T-cell (primary cell): ENCODE measurements at places on chromosomes 6 and 20. TPM values are rescaled to one million over a fixed set of nuclear protein-coding genes. Genes with fewer than 3 reads are reported as not detected.

GTSF1L gene
- not detected for total RNA-seq

KIF3B gene
- 13.1 TPM for total RNA-seq

SYCP2 gene
- total RNA-seq: 3.8 TPM

COL21A1 gene
- total RNA-seq: not detected

RAET1L gene
- not detected for total RNA-seq

SAPCD1 gene
- 3.1 TPM for total RNA-seq

TINAG gene
- total RNA-seq: not detected

OR11A1 gene
- not detected for total RNA-seq

TGM3 gene
- not detected for total RNA-seq

SUN5 gene
- not detected for total RNA-seq
